ENCODE measurements at places on chromosomes 5 and 9.

GRCh38 chr9:122821278-122821943 lies 7.0 kb downstream of the PDCL start:
- DNase-seq = no peak

GRCh38 chr9:83629433-83630104 lies 6.6 kb downstream of the IDNK start:
- DNase-seq = no peak

DNA sequence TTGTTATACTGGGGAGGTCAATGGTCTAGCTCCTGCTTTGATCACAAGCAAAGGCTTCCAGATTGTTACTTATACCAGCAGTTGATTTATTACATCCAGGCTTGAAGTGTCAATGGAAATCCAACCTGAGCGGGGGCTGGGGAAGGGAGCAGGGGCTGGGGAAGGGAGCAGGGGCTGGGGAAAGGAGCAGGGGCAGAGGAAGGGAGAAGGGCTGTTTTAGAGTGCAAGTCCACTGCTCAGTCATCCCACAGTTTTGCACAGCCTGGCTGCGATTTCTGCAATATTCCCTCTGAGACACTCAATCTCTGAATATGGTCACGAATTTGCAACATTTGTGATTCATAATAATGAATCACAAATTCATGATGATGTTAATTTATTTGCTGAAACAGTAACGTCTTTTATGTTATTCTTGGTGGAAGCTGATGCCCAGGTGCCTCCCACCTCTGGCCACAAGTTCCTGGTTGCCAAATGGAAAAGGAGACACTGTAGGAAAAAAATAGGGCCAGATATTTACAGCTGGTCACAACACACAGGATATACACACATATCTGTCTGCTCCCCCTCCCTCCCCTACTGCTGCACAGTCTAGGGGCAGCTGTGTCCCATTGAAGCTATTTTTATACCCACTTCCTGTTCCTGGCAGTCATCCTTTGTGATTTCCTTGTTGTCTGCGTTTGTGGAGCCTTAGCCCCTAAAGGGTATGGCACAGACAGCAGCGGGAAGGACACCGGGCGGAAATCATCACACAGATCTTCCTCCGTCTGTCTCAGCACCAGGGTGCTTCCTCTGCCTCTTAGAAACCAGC lies 325.1 kb downstream of the GADD45G start:
- DNase-seq = no peak

GRCh38 chr5:97072696-97073095 lies 69.7 kb downstream of the LIX1 start:
- no peak for DNase-seq

DNA sequence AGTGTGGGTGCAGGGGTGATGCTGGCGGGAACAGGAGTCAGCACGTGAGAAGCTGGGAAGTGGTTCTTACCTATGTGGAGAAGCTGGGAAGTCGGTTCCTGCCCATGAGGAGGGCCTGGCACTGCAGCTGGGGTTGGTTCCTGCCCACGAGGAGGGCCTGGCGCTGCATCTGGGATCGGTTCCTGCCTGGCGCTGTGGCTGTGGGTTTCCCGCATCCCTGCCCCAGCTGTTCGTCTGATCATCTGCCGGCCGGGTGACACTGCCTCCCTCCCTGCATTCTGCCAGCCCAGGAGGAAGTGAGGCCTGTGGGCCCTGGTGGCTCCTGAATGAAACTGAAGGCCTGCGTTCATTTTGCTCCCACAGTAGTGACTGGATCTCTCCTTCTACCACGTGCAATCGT lies 5.1 kb downstream of the OBP2A start:
- DNase-seq = no peak

GRCh38 chr9:123441769-123442168 lies 85.8 kb downstream of the CRB2 start:
- DNase-seq = no peak

DNA sequence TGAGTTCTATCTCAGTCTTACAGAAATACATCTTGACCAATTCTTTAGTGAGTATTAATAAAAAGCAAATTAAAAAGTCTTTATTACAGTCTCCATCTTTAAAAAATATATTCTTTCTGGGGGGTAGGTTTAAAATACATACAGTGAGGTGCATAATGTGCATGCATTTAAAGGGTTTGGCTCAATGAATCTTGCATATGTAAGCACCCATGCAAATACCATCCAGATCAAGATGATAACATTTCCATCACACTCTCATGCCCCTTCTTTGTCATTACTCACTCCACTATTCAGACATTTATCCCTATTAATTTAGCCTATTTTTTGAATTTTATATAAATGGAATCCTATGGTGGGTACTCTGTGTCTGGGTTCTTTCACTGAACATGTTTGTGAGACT lies 113.0 kb downstream of the APBA1 start:
- no peak for DNase-seq

DNA sequence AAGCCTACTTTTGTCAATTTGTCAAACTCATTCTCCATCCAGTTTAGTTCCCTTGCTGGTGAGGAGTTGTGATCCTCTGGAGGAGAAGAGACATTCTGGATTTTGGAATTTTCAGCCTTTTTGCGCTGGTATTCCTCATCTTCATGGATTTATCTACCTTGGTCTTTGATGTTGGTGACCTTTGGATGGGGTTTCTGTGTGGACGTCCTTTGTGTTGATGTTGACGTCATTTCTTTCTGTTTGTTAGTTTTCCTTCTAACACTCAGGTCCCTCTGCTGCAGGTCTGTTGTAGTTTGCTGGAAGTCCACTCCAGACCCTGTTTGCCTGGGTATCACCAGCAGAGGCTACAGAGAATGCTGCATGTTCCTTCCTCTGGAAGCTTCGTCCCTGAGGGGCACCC lies 71.2 kb downstream of the P4HA2 start:
- no peak for DNase-seq

- DNase-seq = no peak
These were observed 368.4 kb upstream of the ITGA1 start for GRCh38 chr5:52419357-52419756.

- no peak for DNase-seq
These were observed 132.8 kb upstream of the CDKN2B start for GRCh38 chr9:22141908-22142307.

DNA sequence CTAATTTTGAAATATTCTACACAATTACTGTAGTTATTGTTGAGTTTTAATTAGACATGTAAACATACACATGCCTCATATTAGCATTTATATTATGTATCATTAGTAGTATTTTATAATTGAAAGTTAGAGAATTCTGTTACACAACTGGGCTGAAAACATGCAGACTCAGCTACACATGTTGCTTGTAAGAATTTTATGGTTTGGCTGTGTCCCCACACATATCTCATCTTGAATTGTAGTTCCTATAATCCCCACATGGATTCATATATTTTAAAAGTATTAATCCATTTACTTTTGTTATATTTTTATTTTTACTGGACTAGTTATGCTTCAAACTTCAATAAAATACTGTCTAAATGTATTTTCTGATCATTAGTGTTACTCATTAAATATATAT lies 2075.3 kb upstream of the C9orf72 start:
- no peak for DNase-seq

- DNase-seq = no peak
These were observed 1.9 kb downstream of the CERT1 start for GRCh38 chr5:75509546-75509945.

DNA sequence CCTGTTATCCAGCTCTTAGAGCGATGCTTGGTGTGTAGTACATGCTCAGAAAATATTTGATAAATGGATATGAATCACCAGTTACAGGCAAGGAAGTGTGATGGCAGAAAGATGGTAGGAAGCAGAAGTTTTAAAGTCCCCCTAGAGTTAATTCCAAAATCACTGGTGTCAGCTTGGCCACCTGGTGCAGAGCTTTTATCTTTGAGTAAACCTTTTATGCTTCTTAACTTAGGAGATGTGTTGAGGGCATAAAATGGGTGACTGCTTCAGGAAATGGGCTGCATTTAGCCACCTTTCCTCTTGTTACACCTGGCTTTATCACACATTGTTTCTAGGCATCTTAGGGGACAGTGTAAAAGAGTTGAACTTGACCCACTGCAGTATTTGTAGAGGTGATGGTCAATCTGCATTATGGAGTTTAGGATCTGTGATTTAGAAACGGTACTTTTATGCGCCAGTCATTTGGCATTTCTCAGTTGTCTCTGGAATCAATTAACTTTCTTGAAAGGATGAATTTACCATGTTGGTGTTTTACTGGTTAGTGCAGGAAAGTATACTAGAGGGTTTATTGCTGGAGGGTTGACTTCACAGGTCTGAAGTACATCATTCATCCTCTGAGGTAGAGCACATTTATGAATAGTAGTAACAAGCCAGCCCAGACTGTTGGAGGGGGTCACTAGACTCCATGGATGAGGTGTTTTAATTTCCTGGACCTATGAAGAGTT lies 7.5 kb upstream of the FAM120AOS start:
- no peak for DNase-seq

- DNase-seq = no peak
These were observed 10.2 kb downstream of the MGAT1 start for GRCh38 chr5:180792287-180792964.

DNA sequence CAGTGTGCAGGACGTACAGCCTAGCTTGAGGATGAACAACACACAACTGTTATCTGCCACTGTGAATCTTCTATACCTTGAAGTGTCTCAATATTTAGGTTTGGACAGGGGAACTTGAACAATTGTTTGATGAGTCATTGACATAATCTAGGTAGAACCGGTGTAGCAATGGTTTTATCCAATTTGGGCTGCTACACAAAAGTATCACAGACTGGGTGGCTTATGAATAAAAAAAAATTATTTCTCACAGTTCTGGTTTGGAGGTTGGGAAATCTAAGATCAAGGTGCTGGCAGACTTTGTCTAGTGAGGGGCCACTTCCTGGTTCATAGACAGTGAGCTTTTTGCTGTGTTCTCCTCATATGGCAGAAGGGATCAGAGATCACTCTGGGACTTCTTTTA lies 359.7 kb downstream of the HCN1 start:
- no peak for DNase-seq

DNA sequence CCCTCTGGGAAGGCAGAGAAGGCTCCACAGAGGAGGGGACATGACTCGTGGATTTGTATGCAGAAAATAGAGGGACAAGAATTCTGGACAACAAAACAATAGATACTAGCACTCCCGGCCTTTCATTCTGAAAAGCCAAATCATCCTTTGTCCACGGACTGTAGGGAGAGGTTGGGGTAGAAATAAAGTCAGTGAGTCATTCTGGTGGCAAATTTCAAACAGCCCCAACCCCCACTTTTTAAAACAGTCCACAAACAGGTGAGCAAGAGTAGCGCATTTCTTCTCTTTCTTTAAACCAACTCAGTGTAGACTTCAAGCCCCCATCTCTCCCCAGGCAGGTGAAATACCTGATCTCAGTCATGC lies 56.1 kb downstream of the PTPDC1 start:
- no peak for DNase-seq

GRCh38 chr9:99628285-99628684 lies 193.4 kb upstream of the NR4A3 start:
- DNase-seq = no peak

Measured in activated CD4-positive, alpha-beta memory T cell treated with anti-CD3 and anti-CD28 coated beads, Interleukin-2, amount 10 ng/mL, durations not matched to agents 7 days and 5 days (primary cell).